Umbilical cord (tissue), 2 donors: ENCODE measurements at places on chromosomes 5 and 9. TPM values are rescaled to one million over a fixed set of nuclear protein-coding genes. Genes with fewer than 3 reads are reported as not detected.
A peak's percentile ranks its signal among the peaks of the same experiment; 100 is the strongest.

GRCh38 chr9:7936163-7936562 lies 136.6 kb upstream of the DMAC1 start:
- no peak for DNase-seq

- no peak for DNase-seq
Observed at GRCh38 chr5:77798456-77798855, 22.3 kb upstream of the TBCA start.

- no peak for DNase-seq
Observed at GRCh38 chr5:80324912-80325311, 5.1 kb downstream of the SPZ1 start.

DNA sequence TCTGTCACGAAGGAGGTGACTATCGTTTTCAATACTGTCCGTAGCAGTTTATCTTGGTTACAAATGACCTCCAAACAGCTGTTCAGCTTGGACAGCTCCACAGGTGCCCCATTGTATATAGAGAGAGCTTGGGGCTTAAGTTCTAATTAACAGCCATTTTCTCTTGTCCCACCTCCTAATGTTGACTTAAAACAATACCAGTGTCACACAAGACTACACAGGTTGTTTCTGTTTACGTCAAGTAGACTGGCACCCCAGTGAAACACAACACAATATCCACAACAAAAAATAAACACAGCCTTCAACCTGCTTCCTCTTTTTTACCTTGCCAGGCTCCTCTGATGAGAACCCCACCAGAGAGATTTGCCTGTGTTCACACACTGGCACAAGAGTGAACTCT lies 39.8 kb upstream of the TLE1 start:
- DNase-seq: no peak

DNA sequence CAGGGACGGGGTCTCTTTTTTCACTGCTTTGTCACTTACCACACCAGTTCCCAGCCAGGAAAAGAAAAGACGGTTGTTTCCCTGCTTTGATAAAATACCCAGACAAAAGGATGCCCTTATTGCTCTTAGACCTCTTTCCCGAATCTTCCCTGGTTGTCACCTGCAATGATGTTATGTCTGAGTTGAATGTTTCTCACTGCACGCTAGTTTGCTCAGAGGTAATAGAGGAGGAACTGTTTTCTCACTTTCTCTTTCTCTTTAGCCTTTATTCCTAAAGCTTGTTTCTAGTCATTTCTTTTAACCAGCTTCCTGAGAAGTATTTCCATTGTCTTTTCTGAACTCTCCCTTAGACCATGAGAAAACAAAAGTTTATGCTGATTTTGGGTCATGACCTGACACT lies 32.9 kb downstream of the ACER2 start:
- DNase-seq: no peak

- no peak for DNase-seq
Observed at GRCh38 chr5:129114539-129115193, 20.1 kb downstream of the ISOC1 start.

- no peak for DNase-seq
Observed at GRCh38 chr9:92057226-92057625, 58.0 kb downstream of the SPTLC1 start.

DNA sequence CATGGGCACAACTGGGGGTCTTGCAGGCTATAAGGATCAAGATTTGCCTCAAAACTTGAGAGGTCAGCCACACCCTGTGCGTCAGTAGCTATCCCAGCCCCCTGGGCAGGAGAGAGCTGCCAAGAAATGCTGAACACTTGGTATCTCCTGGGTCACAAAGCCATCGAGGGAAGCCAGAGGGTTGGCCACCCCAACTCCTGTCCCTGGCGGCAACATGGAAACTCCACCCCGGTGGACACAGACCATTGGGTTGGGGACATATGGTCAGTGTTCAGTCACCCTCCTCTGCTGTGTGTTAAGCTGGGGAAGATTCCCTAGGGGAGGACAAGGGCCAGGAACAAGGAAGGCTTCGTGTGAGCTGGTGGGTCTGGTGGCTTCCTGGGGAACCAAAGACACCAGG lies 140.6 kb downstream of the C5orf15 start:
- no peak for DNase-seq

- DNase-seq: peak; percentile 69
Observed at GRCh38 chr9:129414377-129414992, 206.4 kb downstream of the C9orf50 start.

DNA sequence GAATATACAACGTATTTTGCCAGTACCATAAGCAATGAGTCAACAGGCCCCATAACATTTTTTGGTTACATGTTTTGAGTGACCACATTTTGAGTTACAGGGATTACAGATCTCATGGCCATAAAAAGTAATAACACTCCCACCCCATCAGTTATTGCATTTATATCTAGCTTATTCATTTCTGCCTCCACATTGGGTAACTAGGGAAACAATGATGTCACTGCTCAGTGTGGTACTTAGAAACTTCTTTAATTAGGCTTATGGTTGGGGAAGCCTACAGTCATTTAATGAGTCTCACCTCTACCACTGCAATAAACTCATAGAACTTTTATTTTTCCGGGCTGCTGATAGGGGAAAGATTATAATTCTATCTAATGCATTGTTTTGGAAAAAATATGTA lies 39.9 kb upstream of the SMIM15 start:
- DNase-seq: no peak

DNA sequence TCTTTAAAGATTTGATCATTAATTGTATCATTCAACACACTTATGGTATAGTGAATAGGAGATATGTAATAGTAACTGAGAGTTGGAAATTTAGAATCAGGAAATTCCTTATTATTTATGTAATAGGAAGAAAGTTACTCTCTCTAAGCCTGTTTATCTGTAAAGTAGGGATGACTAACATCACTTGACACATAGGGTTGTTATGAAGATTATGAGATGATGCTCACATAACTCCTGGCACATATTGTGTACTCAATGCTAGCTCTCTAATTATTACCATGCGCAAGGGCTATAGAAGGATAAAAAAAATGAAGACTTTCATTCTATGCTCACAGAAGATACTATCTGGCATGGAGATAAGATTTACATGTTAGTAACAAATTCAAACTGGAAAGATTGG lies 149.9 kb downstream of the ISOC1 start:
- peak; percentile 82 for DNase-seq

DNA sequence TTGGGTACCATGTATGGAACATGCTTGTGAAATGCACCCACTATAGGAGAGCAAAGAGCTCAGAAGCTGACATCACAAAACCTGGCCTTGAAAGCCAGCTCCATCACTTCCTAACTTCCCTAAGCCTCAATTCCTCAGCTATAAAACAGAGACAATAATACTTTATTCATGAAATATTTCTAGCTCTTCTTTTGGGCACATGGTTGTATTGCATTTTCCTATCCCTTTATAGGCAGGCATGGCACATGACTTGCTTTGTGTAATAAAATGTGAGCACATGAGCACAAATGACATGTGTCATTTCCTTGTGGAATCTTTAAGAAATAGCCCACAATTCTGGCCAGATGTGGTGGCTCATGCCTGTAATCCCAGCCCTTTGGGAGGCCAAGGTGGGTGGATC lies 18.5 kb downstream of the ZNF366 start:
- no peak for DNase-seq

DNA sequence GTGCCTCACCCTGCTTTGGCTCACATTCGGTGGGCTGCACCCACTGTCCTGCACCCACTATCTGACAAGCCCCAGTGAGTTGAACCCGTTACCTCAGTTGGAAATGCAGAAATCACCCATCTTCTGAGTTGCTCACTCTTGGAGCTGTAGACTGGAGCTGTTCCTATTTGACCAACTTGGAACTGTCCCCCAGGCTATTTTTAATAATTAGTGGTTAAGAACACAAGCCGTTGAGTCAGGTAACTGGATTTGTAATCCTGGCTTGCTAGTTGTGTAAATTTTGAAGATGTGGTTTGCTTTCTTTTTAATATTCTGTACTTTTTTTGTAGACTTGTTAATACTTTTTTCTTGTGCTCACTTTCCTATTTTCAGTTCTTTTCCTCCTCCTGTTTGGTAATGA lies 81.2 kb downstream of the CNTLN start:
- DNase-seq: no peak

- DNase-seq: peak; percentile 54
Observed at GRCh38 chr9:7336356-7337065, 463.1 kb downstream of the DMAC1 start.

DNA sequence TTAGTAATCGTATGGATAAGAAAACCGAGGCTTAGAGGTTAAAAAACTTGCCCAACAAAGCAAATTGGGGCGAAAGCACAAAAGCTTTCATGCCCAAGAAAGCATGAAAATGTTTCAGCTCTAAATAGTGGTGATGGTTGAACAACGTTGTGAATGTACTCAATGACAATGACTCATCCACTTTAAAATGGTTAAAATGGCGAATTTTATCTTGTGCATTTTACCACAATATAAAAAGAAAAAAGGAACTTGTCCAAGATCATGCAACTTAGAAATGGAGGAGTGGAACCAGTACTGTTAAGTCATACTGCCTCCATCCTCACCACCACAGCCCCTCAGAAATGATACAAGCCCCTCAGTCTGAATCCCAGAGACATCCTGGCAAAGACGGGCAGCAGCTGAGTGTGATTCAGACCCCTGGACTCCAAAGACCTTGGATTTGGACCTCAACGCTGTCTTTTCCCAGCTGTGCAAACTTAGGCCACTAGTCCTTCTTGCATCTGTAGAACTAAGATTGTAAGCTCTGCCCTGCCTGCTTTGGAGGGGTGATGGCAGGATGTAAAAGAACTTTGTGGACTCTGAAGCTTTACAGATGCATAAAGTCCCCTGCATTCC lies 158.4 kb downstream of the GABBR2 start:
- peak; percentile 12 for DNase-seq

DNA sequence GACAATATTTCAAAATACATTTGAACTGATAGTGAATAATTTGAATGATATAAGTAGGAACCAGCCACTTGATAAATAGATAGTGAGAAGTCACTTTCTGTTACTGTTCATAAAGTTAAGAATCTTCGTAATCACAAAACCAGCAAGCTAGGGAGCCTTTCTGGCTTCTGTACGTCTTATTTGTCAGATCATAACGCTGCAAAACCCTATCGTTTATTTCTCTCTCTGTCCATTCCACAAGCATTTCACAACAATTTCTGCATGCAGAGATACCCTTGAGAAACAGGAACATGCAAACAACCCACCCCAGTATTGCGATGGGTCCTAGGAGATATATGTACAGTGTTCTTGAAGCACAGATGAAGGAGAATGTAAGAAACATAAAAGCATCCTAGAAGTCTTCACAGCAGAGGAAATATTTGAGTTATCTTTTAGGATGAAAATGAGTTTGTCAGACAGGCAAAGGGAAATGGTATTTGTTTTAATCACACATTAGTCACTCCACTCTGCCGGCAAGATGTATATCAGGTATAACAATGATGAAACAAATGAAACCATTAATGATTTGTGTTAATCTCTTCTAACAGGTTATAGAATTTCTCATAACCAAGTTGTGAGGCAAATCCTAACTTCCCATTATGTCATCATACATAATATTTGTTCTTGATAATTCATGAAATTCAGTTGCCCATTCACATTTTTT lies 668.7 kb upstream of the FTMT start:
- DNase-seq: peak; percentile 17

DNA sequence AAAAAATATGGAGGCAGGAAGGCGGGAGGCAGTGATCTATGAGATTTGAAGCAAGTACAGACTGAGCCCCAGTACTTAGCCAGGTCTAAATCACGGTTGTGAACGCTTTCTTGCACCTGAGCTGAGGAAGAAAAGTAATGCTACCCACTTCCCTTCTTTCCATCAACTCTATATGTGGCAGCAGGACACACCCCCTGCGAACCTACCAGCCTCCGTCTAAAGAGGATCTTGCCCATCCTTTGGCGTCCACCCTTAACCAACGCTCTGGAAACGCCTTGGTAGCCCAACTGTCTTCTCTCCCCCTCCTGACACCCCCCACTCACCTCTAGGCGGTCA lies 545 bp downstream of the HMGCS1 start:
- DNase-seq: no peak

The PPP3R2 gene
- total RNA-seq: 3.6 TPM

The PHYHD1 gene
- 24.3 TPM for total RNA-seq

The ROPN1L gene
- total RNA-seq: 7.5 TPM

The RGS14 gene
- 6.5 TPM for total RNA-seq

The FAM81B gene
- 1.7 TPM for total RNA-seq

The SNCB gene
- total RNA-seq: not detected

The MYOZ3 gene
- total RNA-seq: 10.4 TPM

The CDC20B gene
- 0.96 TPM for total RNA-seq

The CORO2A gene
- 3.9 TPM for total RNA-seq

The C1QTNF2 gene
- total RNA-seq: not detected
